ENCODE measurements at places on chromosomes 12 and 14. TPM values are rescaled to one million over a fixed set of nuclear protein-coding genes. Genes with fewer than 3 reads are reported as not detected.

Gene OR4E1
- total RNA-seq = not detected

Gene FAM181A
- not detected for total RNA-seq

- H3K4me1 ChIP-seq = no peaks in the 10 kb centered on the region
- H3K4me3 ChIP-seq = no peak overlapping the region
- no peaks in the 10 kb centered on the region for H3K27me3 ChIP-seq
- DNase-seq = no peak
- H3K27ac ChIP-seq = no peak overlapping the region
These were observed 30.4 kb upstream of the PSMA6 start for GRCh38 chr14:35261774-35262173.

GRCh38 chr12:1760566-1761382, 59.6 kb upstream of the LRTM2 start:
- DNase-seq = no peak
- H3K4me3 ChIP-seq = no peak overlapping the region
- H3K4me1 ChIP-seq = peaks cover 31% of the 10 kb centered on the region
- H3K27ac ChIP-seq = no peak overlapping the region
- no peaks in the 10 kb centered on the region for H3K27me3 ChIP-seq
- peaks cover 23% of the 10 kb centered on the region for H3K36me3 ChIP-seq

- H3K36me3 ChIP-seq = peaks cover 40% of the 10 kb centered on the region
- H3K4me1 ChIP-seq = peaks cover 7% of the 10 kb centered on the region
- no peak for DNase-seq
- no peak overlapping the region for H3K27ac ChIP-seq
These were observed 21.7 kb downstream of the ERH start for GRCh38 chr14:69376439-69376838.

GRCh38 chr12:7241404-7242005, 52.0 kb downstream of the PEX5 start:
- no peak overlapping the region for H3K4me3 ChIP-seq
- H3K27me3 ChIP-seq = no peaks in the 10 kb centered on the region
- H3K4me1 ChIP-seq = peaks cover 5% of the 10 kb centered on the region
- H3K36me3 ChIP-seq = no peaks in the 10 kb centered on the region
- no peak overlapping the region for H3K27ac ChIP-seq

DNA sequence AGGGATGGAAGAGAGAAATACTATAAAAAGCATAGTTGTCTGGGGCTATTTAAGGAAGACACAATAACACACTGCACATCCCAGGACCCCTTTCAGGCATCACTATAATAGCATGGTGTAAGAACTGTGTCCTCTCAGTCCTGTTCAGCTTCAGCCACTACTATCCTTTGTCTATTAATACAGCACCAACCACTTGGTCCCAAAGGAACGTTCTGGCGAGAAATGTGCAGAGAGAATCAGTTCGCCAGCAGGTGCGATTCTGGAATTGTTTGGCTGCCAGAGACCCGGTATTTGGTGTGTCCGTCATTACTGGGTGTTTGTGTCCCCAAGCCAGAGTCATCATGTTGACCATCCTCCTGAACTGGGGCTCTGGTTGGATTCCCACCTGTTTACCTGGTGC, 52.7 kb downstream of the BICD1 start:
- no peaks in the 10 kb centered on the region for H3K27me3 ChIP-seq
- H3K4me3 ChIP-seq = no peak overlapping the region
- no peak overlapping the region for H3K27ac ChIP-seq
- DNase-seq = no peak
- peaks cover 10% of the 10 kb centered on the region for H3K4me1 ChIP-seq

- H3K36me3 ChIP-seq = no peaks in the 10 kb centered on the region
- H3K27ac ChIP-seq = no peak overlapping the region
- peaks cover 22% of the 10 kb centered on the region for H3K4me1 ChIP-seq
- no peak for DNase-seq
These were observed 76.5 kb upstream of the MED13L start for GRCh38 chr12:116353958-116354357.

DNA sequence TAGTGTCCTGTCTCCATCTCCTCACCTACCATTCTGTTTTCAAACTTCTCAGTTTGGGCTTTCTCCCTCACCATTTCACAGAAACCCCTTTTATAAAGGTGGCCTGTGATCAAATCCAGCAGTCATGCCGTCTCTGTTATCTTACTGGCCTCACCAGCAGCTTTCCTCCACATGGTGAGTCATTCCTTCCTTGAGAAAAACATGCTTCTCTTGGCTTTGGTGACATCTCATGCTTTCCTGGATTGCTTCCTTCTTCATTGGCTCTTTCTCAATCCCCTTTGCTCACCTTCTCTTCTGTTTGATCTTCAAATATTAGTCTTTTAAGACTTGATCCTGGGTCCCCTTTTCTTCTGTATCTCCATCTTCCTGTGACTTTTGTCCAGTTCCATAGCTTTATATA, 164.9 kb downstream of the ANO4 start:
- H3K27ac ChIP-seq = no peak overlapping the region
- no peaks in the 10 kb centered on the region for H3K4me1 ChIP-seq
- no peaks in the 10 kb centered on the region for H3K36me3 ChIP-seq
- no peak for DNase-seq

GRCh38 chr14:29148221-29148620, 381.6 kb downstream of the FOXG1 start:
- no peaks in the 10 kb centered on the region for H3K36me3 ChIP-seq
- H3K4me1 ChIP-seq = no peaks in the 10 kb centered on the region
- H3K27me3 ChIP-seq = no peaks in the 10 kb centered on the region
- no peak overlapping the region for H3K4me3 ChIP-seq
- no peak overlapping the region for H3K27ac ChIP-seq

- H3K4me3 ChIP-seq = no peak overlapping the region
- H3K27me3 ChIP-seq = no peaks in the 10 kb centered on the region
- peak overlapping the region; percentile 86 for H3K27ac ChIP-seq
- no peak for DNase-seq
- no peaks in the 10 kb centered on the region for H3K36me3 ChIP-seq
- H3K4me1 ChIP-seq = peaks cover 22% of the 10 kb centered on the region
These were observed 58.4 kb downstream of the SLC25A47 start for GRCh38 chr14:100381395-100382105.

GRCh38 chr14:75279153-75279762, 630 bp downstream of the FOS start:
- DNase-seq = no peak
- peaks cover 19% of the 10 kb centered on the region for H3K36me3 ChIP-seq
- peak overlapping the region; percentile 100 for H3K27ac ChIP-seq
- H3K4me3 ChIP-seq = peak overlapping the region; percentile 92

DNA sequence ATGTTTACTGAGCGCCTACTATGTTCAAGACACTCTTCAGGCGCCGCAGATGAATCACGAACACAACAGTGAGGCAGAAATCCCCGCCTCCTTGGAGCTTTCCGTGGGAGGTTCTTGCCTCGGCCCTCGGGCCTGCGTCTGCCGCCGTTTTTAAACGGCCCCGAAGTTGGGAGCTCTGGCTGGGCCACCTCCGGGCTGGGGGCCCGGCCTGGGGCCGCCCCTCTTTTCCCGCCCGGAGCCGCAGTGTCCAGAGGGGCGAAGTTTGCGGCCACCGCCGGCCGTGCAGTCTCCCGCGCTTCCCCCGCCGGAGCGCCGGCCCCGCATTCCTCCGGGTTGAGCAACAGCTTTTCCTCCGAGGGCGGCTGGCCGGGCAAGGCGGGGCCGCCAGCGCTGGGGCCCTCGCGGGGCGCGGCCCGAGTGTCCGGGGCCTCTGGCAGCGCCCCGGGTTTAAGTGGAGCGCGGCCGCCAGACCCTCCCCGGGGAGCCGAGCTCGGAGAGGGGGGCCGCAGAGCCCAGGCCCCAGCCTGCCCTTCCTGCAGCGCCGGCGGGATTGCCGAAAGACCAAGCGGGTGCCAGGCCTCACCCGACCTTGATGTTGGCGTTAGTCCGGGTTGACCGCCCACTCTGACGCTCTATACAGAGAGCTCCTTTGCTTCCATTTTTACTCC, 18.7 kb upstream of the CTDSP2 start:
- H3K4me1 ChIP-seq = no peaks in the 10 kb centered on the region
- H3K4me3 ChIP-seq = peak overlapping the region; percentile 64
- H3K36me3 ChIP-seq = no peaks in the 10 kb centered on the region
- peak; percentile 53 for DNase-seq
- peak overlapping the region; percentile 81 for H3K27ac ChIP-seq
- H3K27me3 ChIP-seq = peaks cover 58% of the 10 kb centered on the region

- peaks cover 6% of the 10 kb centered on the region for H3K36me3 ChIP-seq
- peaks cover 10% of the 10 kb centered on the region for H3K4me1 ChIP-seq
- DNase-seq = no peak
- H3K27ac ChIP-seq = peak overlapping the region; percentile 0
- H3K4me3 ChIP-seq = no peak overlapping the region
These were observed 18.0 kb downstream of the BICD1 start for GRCh38 chr12:32124637-32125036.

- peaks cover 2% of the 10 kb centered on the region for H3K4me1 ChIP-seq
- H3K36me3 ChIP-seq = peaks cover 32% of the 10 kb centered on the region
- H3K4me3 ChIP-seq = no peak overlapping the region
- no peak for DNase-seq
These were observed 1.9 kb upstream of the CLEC2D start for GRCh38 chr12:9667403-9668160.

- no peak overlapping the region for H3K4me3 ChIP-seq
- H3K27ac ChIP-seq = no peak overlapping the region
- H3K4me1 ChIP-seq = peaks cover 11% of the 10 kb centered on the region
- DNase-seq = no peak
- no peaks in the 10 kb centered on the region for H3K27me3 ChIP-seq
- H3K36me3 ChIP-seq = no peaks in the 10 kb centered on the region
These were observed 323.8 kb downstream of the APAF1 start for GRCh38 chr12:98968896-98969295.

- H3K36me3 ChIP-seq = no peaks in the 10 kb centered on the region
- no peak for DNase-seq
- no peaks in the 10 kb centered on the region for H3K4me1 ChIP-seq
- H3K4me3 ChIP-seq = no peak overlapping the region
- H3K27ac ChIP-seq = no peak overlapping the region
These were observed 38.4 kb upstream of the G2E3 start for GRCh38 chr14:30520536-30520935.

GRCh38 chr12:83622205-83622604, 935.5 kb downstream of the TMTC2 start:
- no peak overlapping the region for H3K4me3 ChIP-seq
- no peaks in the 10 kb centered on the region for H3K27me3 ChIP-seq
- H3K4me1 ChIP-seq = no peaks in the 10 kb centered on the region
- H3K36me3 ChIP-seq = no peaks in the 10 kb centered on the region
- H3K27ac ChIP-seq = no peak overlapping the region

GRCh38 chr14:88981948-88982347, 157.5 kb downstream of the TTC8 start:
- no peak overlapping the region for H3K4me3 ChIP-seq
- no peak for DNase-seq
- no peaks in the 10 kb centered on the region for H3K4me1 ChIP-seq
- H3K36me3 ChIP-seq = no peaks in the 10 kb centered on the region
- H3K27me3 ChIP-seq = peaks cover 20% of the 10 kb centered on the region

DNA sequence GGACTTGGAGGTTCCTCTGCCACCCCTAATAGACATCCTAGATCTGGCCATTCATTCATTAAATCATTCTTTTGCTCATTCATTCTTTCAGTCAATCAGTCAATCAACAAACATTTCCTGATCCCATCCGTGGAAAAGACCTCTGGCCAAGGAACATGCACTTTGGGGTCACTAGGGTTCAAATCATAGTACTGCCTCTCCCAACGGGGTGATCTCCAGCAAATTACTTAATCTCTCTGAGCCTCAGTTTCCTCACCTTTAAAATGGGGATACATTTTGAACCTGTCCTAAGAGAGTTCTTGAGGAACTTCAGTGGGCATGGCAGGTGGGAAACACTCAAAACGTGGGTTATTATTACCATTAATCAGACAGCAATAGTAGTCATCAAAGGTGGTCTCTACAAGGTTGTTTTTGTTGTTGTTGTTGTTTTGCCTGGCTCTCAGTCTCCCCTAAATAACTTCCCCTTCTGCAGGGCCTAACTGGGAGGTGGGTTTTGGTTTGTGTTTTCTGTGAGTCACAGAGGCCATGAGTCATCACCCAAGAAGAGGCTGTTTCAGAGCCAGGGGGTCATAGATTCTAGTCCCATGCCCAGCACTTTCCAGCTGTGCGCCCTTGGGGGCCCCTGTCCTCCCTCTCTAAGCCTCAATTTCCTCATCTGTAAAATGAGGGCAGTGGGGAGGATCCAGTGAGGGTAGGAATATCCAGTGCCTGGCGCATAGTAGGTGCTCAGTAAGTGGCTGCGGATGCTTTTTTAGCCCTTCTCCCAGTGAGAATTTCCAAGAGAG, 16.9 kb upstream of the FAM222A start:
- no peak overlapping the region for H3K27ac ChIP-seq
- no peaks in the 10 kb centered on the region for H3K36me3 ChIP-seq
- peaks cover 4% of the 10 kb centered on the region for H3K4me1 ChIP-seq
- DNase-seq = no peak
- H3K27me3 ChIP-seq = peaks cover 15% of the 10 kb centered on the region
- no peak overlapping the region for H3K4me3 ChIP-seq

DNA sequence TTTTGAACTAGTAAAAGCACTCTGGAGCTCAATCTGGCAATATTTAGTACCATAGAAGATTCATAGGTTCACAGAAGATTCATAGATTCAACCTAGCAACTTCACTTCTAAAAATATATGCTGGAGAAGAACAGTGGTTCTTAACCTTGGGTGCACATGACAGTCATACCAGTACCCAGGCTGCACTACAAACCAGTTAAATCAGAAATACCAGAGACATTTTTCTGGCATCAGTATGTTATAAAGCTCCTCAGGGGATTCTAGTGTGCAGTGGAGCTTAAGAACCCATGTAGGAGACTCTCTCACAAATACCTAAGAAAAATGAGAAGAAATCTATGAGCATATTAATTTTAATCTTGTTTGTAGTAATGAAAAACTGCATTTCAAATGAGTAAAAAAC, 46.6 kb downstream of the CNTN1 start:
- no peaks in the 10 kb centered on the region for H3K36me3 ChIP-seq
- no peak overlapping the region for H3K27ac ChIP-seq
- no peaks in the 10 kb centered on the region for H3K27me3 ChIP-seq
- DNase-seq = no peak
- no peak overlapping the region for H3K4me3 ChIP-seq
- peaks cover 1% of the 10 kb centered on the region for H3K4me1 ChIP-seq

- peaks cover 9% of the 10 kb centered on the region for H3K27me3 ChIP-seq
- no peak for DNase-seq
- no peak overlapping the region for H3K27ac ChIP-seq
- H3K4me3 ChIP-seq = no peak overlapping the region
- peaks cover 27% of the 10 kb centered on the region for H3K4me1 ChIP-seq
These were observed 209.7 kb upstream of the NPAS3 start for GRCh38 chr14:32728976-32729375.

Measured in progenitor cell of endocrine pancreas (in vitro differentiated cells).